ENCODE measurements at places on chromosomes 4 and X.

DNA sequence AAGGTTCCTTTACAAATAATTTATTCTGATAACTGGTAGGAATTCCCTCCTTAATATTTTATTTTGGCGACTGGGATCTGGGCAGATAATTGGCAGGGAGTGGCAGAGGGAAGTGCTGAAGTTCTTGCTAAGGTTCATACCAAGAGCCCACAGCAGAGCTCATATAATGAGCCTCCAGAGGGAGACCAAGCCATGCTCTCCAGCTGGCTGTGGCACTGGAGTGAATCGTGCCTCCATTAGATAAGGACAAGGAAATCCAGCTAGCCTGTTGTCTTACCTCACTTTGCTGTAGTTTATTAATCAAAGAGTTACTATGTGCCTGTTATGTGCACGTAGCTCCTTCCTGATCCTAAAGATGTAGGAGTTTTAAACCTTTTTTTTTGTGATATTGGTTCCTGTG lies 1.3 kb downstream of the ASB12 start:
- DNase-seq = no peak

DNA sequence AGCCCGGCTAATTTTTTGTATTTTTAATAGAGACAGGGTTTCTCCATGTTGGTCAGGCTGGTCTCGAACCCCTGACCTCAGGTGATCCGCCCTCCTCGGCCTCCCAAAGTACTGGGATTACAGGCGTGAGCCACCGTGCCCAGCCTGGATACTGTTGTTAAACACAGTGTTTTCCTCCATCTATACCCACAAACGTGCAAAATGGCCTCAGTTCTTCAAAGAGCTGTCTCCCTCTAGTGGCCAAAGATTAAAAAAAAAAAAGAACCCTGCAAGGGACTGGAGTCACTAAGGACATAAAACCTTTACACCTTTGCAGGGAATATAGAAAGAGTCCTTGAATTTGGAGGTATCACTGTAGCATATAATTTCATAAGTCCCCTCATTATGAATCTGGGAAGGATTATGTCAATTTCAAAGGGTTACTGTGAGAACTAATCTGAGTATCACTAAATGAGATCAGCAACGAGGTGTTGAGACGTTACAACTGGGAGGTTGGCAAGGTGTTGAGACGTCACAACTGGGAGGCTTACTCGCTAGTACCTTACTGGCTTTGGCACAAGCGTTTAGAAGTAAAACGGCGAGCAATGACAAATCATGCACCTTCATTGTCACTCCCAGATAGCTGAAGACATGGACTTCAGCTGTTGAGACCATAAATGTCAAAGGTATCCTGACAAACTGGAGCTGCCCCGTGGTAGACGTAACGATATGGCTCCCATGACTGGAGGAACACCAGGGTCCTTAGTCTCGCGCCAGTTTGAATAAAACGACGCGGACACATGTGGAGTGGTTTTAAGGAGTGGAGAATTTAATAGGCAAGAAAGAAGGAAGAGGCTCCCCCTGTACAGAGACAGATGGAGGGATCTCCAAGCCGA lies 33.4 kb upstream of the ENPP6 start:
- DNase-seq = no peak

DNA sequence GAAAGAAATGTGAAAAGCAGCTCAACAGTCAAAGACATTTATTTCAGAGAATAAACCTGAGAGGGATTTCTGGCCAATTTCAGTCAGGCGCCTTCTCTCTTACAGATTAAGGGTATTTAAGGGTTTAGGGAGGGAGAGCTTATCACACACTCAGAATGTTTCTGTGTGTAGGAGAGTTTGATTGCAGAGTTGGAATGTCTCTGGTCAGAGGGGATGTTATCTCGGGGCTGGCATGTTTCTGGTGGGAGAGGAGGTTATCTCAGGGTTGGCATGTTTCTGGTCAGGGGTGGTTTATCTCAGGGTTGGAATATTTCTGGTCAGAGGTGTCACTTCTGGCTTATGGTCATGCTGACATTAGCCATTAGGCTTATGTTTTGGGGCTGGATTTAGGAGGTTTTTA lies 1920.5 kb upstream of the PCDH7 start:
- DNase-seq = no peak

- no peak for DNase-seq
Measured at GRCh38 chr4:82798168-82799005, at the start of gene SCD5. Gene SCD5, minus strand, starts transcription at chr4:82798796. Its CDS starts 259 bp downstream, at chr4:82798537.

DNA sequence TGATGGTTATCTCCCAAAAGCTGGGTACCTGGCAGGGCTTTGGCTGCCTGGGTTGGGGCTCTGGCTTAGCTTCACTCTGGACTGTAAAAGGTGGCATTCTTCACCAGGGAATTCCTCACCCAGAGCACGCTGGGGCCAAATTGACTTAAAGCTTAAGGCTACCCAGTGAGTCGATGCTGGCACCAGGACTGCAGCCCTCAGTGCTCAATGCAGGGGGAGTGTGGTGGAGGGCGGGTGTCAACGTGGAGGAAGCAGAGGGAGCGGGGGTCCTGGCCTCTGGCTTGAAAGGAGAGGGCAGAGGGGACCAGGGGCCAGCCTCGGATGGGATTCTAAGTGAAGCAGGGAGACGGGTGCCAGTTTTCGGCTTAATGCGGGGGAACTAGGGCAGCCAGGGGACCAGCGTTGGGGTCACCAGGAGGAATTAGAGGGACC lies 446 bp upstream of the FAM50A start:
- DNase-seq = no peak

GRCh38 chrX:108025954-108026600 lies 18.8 kb upstream of the VSIG1 start:
- DNase-seq = no peak

GRCh38 chr4:2260344-2261109 lies 1.4 kb downstream of the MXD4 start:
- peak; percentile 43 for DNase-seq

DNA sequence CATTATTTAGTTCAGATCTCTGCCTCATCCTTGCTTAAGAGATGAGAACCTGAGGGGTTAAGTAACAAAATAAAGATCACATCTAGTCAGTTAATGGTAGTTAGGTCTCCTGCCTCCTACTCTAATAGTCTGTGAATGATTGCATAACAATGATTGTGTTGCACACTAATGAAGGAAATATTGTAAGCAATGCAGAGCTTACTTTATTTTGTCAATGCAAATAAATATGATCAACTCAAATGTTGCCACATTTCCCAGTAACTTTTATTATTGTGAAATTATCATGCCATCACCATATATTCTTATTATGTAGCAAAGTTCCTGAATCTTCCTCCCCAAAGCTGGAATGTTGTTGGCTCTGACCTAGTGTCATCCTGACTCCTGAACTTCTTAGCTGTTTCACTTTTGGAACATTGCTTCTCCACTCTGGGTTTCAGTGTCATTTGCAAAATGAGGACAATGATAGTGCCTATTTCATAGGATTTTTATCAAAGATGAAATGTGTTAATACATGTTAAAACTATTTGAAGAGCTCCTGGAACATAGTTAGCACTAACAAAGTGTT lies 17.0 kb upstream of the GABRA4 start:
- no peak for DNase-seq
